HepG2 (cell line): ENCODE measurements at places on chromosomes 5 and 9.

DNA sequence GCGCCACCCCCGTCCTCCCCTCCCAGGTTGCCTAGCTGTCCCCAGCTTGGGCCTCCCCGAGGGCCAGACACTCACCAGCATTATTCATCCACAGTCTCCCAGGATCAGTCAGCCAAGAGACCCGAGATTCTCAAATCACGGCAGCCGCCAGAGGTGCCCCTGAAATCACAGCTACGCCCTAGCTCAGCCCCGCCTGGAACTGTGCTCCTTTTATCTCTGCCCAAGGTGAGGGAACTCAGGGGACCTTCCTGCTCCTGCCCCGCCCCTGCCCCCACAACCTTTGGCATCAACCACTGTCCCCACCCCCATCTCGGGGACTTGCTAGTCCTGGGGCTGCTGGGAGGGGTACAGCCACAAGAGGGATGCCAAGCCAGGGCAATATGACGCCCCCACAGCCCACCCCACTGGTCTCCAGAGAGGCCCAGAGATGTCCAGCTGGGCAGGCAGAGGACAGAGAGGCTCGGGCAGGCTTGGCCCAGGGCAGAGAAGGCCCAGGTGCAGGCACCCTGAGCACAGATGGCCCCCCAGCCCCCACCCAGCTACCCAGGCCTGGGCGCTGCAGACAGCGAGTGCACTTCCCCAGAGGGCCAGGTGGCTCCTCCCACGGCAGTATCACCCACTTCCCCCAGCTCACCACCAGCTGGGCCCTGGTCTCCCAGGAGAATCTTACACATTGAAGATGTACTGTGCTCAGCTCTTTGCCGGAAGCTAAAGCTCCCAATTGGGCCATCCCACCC lies at the start of gene FUT7:
Gene FUT7, minus strand, starts transcription at position 185 of the 737 bp plus-strand sequence. Its CDS starts 97 bp downstream, at position 88.
- no peak for DNase-seq

GRCh38 chr5:35938568-35939227 lies at the start of gene CAPSL:
Gene CAPSL (minus strand): TSS chr5:35938622. CDS start chr5:35921120, 17,502 bp downstream.
- no peak for DNase-seq

DNA sequence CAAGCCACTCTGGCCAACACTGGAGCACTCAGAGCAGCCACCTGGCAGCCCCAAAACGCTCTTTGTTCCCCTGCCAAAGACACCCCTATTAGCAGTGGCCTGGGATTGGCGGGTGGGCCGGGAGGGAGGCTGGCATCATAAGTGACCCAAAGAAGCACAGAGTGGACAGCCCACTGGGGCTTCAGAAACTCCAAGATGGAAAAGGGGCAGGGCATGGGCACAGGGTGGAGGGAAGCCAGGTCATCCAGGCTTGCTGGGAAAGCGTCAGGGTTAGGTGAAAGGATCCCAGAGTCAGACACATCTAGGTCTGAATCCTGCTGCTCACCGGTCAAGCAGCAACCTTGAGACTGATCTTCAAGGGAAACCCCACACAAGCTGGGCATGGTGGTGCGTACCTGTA lies 14.8 kb downstream of the EEIG1 start:
- no peak for DNase-seq

GRCh38 chr9:19130436-19130835 lies 3.1 kb upstream of the PLIN2 start:
- DNase-seq: no peak

GRCh38 chr5:109589986-109590385 lies 99.7 kb upstream of the MAN2A1 start:
- DNase-seq: no peak

GRCh38 chr9:83981126-83981871 lies 694 bp downstream of the RMI1 start:
- DNase-seq: no peak

- no peak for DNase-seq
These were observed 198.9 kb downstream of the CYLC2 start for GRCh38 chr9:103193992-103194391.

DNA sequence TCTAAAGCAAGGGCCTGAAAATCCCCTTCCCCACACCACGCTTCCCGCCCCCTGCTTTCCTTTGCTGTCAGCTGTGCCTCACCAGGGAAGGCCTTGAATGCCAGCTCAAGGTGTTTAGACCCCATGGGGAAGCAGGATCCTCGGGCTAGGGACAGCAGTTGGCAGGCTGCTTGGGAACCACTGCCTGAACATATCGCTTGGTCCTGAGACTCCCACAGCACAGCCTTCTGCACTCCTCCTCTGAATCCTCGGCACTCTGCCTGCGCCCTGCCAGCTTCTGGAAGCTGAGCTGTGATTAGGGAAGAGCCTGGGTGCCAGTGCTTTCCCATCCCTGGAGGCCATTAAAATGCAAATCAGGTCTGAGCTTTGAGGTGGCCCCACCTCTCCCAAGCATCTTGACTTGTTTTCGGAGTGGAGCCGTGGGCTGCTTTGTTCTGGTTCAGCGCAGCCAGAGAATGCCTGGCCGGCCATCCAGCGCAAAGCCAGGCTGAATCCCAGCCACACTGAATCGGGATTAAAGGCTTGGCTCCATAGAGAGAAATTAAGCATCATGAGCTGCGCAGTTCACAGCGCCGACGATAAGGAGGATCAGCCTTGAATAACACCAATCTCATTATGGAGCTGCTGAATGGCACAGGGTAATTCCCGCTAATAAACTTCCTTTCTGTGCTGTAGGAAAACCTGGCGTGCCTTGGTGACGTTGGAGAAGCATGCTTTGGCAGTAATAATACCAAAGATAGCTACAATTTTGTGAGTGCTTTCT lies 40.0 kb downstream of the AMBP start:
- no peak for DNase-seq

DNA sequence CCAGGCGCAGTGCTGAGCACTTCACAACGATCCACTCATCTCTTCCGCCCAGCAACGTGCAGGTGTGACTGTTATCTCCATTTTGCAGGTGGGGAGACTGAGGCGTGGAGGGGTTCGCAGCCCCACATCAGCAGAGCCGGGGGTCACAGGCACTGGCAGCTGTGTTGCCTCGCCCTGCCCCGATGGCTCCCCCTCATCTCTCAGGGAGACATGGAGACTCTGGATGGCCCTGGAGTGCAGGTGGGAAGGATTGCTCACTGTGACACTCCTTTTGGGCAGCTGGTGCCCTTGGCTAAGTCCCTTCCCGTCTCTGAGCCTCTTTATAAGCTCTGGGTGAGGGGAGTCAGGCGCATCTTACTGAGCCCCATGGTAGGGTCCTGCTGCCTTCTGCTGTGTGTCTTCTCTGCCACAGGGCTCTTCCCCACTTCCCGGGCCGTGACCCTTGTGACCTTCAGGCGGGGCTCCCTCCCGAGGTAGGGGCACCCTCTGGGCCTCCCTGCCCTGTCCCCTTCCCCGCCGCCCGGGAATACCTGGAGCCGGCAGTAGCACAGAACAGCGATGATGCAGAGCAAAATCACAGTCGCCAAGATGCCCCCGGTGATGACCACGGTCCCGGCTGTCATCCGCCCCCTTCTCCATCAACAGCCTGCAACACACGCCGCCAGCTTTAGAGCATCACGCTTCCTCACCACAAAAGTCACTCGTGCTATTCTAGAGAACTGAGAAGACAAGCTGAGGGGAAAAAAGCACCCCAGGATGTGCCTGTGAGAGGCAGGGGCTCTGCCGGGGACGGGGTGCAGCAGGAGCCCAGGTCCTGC lies 29.4 kb downstream of the FAM163B start:
- DNase-seq: no peak

GRCh38 chr9:91599564-91599963 lies 175.9 kb upstream of the NFIL3 start:
- no peak for DNase-seq

- DNase-seq: no peak
These were observed 579 bp downstream of the ADAMTS16 start for GRCh38 chr5:5140479-5141338.

DNA sequence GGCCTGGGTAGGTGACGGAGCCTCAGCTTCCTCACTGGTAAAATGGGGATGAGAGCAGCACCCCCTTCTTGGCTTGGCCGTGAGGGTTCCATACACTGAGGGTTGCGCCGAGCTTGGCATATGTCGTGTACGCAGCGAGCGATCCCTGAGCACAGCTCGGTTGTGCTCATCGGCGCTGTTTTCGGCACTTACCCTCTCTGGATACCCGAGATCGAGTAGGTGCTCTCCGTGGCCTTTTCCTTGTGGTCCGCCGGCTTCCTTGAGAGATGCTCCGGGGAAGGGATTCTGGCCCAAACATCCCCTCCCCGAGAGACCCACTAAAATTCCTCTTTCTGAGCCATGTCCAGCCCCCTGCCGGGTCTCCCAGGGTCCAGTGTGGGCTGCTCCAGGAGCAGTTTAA lies 40.0 kb upstream of the HMCN2 start:
- DNase-seq: no peak

DNA sequence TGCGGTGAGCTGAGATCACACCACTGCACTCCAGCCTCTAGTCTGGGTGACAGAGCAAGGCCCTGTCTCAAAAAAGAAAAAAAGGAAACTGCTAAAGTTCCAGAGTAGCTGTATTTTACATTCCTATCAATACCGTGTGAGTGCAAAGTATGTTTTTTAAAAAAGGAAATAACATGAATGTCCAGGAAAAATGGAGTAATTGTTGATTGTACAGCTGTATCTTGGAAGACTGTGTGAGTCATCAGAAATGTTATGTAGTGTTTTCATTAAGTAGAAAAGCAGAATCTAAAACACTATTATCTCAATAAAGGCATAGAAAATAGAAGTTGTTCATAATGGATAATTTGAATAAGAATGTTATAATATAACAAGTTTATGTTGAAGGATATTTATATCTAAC lies 53.9 kb downstream of the ZCCHC7 start:
- DNase-seq: no peak

DNA sequence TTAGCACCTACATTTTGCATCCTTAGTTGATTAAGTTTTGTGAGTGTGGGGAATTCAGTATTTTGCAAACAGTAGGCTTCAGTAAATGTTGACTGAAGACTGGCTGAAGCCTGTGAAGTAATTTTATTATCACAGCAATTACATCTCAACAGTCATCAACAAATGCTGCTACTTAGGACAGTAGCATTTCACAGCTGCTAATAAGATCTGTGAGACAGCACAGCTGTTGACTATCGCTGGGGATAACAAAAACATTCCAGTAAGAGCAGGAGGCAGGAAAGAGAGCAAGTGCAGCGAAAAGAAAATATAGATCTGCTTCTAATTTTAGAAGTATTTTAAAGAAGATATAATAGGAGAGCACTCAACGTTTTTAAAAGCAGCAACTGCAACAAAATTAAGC lies 117.3 kb upstream of the FGF10 start:
- no peak for DNase-seq

DNA sequence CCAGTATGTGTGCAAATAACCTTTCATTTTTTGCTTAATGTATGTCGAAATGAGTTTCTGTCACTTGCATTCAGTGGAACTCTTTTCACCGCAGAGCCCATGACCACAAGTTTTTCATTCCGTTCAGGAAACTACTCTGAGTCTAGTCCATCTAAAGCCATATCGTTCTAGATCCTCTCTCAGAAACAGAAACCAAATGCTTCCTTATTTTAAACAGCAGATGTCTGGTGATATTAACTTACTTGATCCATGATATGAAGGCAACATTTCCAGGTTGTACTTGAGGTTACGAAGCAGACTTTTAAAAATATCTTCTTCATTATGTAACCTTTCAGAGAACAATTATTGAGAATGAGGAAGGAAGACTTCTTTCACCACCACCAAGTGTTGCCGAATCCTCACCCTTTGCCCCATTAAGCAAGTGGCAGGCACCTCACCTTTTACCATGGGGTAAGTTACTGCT lies 72.4 kb upstream of the GNAQ start:
- DNase-seq: no peak

DNA sequence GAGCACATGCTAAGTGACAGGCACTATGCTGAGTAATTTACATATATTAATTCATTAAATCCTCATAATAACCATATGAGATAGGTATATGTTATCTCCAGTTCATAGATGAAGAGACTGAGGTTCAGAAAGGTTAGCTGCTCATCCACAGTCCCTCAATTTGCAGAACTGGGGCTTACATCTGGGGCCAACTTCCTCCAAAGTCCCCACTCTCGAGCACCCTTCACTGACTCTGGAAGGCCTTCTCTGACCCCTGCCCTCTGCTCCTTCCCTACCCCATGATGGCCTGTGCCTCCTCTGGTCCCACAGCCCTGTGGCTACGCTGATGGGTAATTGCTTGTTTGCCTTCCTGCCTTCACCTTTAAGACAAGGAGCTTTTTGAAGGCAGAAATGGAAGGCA lies 71.6 kb downstream of the C5orf15 start:
- no peak for DNase-seq

DNA sequence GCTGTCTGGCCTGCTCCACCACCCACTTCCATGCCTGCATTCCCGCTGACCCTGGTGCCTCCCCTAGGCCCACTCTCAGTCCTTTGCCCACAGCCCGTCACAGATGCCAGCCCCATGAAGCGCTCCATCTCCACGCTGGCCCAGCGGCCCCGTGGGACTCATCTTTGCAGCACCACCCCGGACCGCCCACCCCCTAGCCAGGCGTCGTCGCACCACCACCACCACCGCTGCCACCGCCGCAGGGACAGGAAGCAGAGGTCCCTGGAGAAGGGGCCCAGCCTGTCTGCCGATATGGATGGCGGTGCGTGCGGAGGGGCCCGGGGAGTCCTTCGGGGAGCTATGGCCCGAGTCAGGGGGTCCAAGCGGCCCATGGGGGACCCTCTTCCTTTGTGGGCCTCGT lies 242.5 kb downstream of the CACNA1B start:
- no peak for DNase-seq

- no peak for DNase-seq
These were observed 204.9 kb downstream of the ZNF462 start for GRCh38 chr9:107067739-107068416.

DNA sequence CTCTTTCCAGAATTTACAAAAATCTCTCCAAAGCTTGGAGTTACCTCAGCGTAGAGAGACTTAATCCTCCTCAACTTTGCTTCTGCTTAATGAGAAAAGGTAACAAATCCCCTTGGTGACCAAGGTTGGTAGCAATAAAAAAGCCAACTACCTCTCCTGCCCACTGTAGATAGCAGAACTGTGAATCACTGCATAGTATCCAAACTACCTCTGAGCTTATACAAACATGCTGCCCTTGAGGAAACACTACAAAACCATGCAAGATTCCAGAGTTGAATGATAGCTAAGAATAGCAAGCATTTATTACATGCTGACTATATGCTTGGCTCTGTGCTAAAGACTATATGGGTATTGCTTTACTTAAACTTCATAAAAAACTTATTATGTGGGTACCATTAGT lies 2.8 kb upstream of the ADAMTS12 start:
- no peak for DNase-seq
